ENCODE measurements at places on chromosomes 5 and 9.

GRCh38 chr5:2865856-2866255 lies 114.4 kb upstream of the IRX2 start:
- DNase-seq = no peak

DNA sequence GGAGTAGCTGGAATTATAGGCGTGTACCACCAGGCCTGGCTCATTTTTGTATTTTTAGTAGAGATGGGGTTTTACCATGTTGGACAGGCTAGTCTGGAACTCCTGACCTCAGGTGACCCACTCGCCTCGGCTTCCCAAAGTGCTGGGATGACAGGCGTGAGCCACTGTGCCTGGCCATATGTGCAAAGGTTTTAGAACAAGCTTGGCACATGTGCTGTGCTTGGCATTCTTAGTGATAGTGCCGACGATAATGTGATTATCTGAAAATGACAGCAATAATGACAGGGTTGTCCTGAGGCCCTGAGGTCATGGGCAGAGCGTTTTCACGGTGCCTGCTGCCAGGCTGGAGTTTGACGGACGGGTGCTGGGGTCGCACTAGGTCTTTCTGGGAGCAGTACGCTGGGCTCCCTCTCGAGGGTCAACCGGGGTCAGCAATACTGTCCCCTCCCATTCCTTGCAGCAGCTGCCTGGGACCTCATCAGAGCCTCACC lies 42.6 kb downstream of the HMCN2 start:
- DNase-seq = no peak

DNA sequence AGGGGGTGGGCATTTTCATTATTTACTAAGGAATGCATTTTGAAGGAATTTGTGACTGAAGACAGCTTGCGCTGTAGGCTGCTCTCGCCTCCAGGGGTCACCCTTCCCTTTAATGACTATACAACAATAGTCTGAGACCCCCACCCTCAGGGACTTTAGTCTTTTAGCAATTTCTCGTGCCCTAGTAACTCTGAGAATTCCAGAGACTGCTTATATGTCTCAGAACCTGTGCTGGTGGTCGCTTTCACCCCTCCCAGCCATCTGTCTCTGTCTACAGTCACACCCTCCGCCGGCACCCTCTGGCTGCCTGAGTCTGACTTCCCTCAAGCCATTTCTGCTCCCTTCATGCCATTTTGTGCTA lies 671.4 kb downstream of the NR2F1-AS1 start:
- DNase-seq = peak; percentile 41

DNA sequence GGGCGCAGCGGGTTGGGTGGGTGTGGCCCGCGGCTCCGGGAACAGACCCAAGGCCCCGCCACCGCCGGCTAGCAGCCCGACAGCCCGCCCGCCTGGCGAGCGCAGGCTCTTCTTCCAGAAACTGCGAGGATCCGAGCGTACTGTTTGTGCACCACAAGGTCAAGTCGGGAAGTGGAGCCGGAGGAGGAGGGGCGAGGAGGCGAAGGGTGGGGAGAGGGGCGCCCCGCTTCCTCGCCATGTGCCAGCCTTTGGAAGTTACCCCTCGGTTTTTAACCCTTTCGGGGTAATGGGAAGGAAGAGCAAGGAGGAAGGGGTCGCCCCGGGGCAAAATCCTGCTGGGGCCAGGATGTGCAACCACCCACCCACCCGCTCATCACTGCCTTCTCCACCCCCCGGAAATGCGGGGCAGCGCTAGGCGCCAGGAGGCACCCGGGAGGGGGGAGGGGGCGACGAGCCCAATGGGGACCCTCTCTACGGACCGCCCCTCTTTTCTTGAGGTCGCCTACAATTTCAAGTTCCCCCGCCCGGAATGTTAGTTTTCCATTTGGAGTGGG lies 1.1 kb upstream of the JADE2 start:
- DNase-seq = no peak

- no peak for DNase-seq
Observed at GRCh38 chr5:137516251-137516797, 17.2 kb upstream of the SPOCK1 start.

DNA sequence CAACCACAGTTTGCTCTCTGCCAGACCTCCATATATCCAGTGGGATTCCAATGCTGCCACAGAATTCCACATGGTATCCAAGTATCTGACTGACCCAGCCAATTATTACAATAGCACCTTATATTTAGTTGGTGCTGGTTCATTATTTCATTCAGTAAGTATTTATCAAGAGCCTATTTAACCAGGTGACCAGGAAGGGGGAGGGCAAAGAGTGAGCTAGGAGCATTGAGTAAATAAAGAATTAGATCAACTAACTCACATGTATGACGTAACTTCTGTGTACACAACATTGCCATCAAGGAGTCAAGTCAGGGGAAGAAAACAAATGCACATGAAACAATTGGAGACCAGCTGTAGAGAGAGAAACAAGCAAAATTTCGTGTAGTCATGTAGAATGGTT lies 207.1 kb upstream of the PAPPA start:
- peak; percentile 88 for DNase-seq
